ENCODE measurements at places on chromosomes 5 and 9.

DNA sequence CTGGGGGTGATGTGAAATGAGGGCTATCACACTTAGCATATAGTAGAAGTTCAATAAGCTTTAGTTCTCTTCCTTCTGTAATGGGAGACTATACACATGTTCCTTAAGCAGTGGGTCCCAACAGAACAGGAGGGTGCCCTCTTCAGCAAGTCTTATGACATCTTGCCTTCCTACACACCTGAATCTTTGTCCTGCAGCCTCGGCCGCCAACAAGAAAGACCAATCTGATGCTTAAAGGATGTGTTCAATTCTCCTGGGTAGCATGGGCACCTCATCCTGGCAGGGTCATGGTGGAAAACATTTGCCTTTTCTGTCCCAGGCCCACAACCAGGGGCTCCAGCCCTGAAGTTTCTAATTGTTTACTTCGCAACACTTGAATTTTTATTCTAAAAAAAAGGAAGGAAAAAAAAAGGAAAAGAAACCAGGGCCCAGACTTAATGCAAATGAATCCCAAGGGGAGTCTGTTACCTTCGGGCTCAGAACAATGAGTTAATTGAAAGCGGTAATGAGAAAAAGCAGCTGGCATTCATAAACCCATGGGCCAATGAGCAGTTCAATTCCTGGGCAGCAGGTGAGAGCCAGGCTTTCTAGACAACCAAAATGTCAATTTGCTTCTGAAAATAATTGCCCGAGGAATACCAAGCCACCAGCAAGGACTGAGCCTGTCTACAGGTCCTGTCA, 26.2 kb upstream of the SMAD5 start:
- no peak for DNase-seq

DNA sequence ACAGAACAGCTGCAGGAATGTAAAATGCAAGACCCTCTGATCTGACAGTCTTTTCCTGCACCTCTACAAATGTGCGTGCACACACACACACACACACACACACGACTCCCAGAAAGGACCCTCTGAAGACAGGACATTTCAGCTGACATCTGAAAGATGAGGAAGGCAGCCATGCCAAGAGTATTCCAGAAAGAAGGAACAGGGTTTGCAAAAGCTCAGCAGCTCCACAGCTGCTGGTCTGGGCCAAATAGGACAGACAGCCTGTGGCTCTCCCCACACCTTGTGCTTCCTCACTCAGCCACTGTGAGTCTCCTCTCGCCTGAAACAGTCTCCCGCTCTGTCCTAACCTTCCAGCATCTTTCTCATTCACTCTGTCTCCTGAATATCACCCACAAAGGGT, 189.0 kb downstream of the PALM2AKAP2 start:
- no peak for DNase-seq

DNA sequence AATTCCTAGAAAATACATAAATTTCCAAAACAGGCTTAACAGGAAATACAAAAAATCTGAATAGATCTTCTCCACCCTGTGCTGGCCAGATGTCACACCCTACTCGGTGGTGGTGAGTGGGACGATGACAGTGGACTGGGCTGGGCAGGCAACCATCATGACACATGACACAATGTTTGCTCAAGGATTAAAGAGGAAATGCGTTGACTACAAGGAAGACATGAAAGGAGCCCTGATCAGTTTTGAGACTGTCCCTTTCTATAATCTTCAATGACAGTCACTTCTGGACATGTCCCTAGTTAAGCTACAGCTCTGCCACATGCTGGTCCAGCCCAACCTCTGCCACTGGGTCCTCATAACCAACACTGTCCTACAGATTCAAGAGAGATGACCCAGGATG, 99.8 kb downstream of the ZDHHC21 start:
- no peak for DNase-seq

GRCh38 chr9:4661611-4662010, 483 bp upstream of the PLPP6 start:
- DNase-seq, result peak; percentile 3

GRCh38 chr9:121498150-121498486, 1.5 kb downstream of the GGTA1 start:
- DNase-seq, result peak; percentile 3

GRCh38 chr9:86756576-86757381, 190.5 kb downstream of the GAS1 start:
- no peak for DNase-seq

GRCh38 chr5:65831276-65831675, 95.1 kb upstream of the ERBIN start:
- DNase-seq, result no peak

GRCh38 chr5:43312699-43313034, 545 bp downstream of the HMGCS1 start:
- no peak for DNase-seq

DNA sequence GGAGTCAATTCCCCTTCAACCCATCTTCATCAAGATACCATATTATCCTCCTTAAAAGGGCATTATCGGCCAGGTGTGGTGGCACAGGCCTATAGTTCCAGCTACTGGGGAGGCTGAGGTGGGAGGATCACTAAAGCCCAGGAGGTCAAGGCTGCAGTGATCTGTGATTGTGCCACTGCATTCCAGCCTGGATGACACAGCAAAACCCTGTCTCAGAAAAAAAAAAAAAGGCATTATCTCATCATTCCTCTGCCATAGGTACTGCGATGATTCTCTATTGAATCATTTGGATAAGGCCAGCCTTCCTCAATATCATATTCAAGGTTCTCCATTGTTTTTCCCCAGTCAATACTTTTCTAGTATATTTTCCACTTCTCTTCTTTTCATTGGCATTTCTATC, 39.2 kb upstream of the RAB3C start:
- DNase-seq, result no peak

GRCh38 chr5:32020271-32020670, 153.8 kb downstream of the GOLPH3 start:
- no peak for DNase-seq

- no peak for DNase-seq
These were observed 16.7 kb downstream of the NXNL2 start for GRCh38 chr9:88551546-88552137.

DNA sequence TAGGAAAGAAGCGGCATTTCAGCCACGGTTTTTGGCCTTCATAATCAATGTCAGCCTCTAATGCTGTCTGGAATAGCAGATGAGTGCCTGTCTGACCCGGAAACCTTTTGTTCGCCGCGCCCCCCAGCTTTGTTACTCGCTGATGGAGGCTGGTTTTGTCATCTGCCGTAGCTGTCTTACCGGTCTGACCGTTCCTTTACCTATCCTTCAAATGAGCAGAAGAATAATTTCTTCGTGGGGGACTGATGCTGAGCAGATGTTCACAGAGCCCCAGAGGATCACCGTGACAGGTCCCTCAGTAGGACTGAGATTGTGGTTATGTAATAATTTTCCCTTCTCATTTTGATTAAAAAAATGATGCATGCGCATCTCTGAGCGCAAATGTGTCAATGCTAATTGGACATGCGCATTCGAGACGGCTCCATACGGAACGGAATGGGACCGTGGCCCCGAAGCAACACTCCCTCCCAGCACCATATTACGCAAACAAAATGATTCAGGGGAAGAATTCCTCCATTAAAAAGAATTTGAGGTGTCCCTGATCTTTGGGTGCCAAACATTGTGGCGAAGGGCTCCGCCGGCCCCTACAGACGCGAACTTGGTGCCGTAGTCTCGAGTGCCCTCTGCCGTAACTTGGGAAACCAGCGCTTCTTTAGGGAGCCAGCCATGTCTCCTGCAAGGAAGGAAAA, 27.6 kb downstream of the TLX3 start:
- peak; percentile 23 for DNase-seq

GRCh38 chr5:129653442-129653841, 94.5 kb upstream of the MINAR2 start:
- no peak for DNase-seq

- no peak for DNase-seq
These were observed 243.3 kb upstream of the ANKRD55 start for GRCh38 chr5:56476487-56476856.

DNA sequence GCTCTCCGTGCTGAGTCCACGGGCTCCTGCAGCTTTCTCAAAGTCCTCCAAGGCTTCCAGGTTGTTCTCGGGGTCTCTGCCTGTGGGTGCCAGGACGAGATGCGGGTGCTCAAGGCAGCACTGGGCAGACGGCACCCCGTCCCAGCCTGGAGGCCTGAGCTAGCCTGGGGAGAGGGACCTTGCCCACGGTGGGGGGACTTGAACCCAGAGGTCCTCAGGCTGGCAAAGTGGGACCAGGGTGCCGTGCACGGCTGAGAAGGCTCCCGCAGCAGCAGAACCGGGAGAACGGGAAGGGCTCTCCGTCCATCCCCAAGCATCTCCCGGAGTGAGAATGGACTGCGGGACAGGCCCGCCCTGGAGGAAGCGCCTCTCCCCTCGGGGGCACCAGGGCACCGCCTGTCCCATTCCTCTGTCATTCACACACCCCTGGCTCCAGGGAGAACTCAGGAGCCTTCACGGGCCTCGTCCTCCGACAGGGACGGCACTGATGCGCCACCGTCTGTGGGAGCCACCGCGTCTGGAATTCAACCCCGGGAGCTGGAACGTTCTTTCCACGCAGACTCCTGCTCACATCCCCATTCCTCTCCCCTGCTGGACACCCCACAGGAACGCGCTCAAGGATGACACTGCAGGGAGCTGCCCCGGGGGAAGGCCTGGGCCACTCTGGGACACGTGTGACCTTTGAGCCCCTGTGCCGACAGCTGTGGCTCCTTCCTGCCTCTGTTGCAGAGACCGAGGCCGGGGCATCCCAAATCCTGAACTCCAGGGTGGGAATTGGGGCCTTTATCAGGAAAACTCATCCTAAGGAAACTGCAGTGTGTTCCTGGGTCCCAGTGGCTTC, 16.3 kb upstream of the OBP2B start:
- DNase-seq, result no peak
